Globus pallidus (tissue), 1 donor: ENCODE measurements at places on chromosomes 1 and 21.

- no peak for DNase-seq
Observed at GRCh38 chr1:91490501-91490900, 10.2 kb upstream of the CDC7 start.

DNA sequence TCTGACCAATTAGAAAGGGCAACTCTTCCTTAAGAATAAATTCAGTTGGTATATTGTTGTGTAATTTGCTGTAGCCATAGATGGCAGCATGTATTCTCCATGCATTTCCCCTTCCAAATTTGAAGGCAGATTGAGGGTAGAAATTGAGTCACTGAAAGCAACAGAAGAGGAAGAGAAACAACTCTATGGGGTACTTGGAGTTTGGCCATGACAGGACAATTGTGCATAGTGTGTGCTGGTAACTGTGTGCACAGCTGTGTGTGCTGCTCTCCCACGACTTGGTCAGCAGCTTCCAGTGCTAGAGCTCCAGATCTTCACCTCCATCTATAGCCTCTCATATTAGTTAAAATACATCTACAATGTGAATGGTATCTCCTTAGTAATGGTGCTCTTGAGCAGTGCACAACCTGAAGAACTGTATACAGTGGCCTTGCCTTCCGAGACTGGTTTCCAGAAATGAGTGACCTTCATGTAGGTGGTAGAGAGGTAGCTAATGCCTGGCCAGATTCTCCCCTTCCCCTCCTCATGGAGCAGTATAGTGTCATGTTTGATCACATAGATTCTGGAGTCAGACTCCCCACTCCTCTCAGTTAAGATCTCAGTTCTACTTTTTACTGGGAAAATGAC, 882 bp upstream of the FCAMR start:
- DNase-seq: peak; percentile 26

DNA sequence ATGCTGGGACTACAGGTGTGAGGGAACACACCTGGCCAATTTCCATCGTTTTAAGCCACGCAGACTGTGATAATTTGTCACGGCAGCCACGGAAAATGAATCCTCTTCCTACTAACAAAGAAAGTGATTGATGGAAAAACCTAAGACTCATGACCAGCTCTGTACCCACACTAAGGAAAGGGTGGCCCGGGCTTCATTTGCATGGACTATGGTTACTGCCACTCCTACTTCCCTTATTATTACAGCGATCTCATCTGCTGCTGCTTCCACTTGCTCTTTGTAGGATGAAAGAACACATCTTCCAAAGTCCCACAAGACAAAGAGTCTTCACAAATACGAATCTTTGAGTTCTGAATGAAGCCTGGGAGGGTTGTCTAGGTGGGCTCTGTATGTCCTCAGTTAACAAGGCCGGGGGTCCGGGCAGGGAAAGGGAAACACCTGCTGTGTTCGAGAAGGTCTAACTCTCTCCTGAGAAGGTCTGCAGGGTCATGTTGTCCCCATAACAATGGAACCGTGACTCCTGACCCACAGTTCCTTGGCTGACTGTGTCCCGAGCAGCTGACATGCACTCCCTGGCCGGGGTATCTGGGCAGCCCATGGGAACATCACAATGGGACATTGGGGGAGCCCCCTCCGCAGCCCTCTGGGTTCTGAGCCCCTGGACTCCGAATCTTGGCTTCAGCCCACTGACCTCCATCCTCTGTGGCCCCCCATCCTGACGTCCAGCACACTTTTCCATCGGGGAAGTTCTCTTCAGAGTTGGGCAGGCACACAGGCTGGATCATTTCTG, 13.3 kb upstream of the TFF1 start:
- no peak for DNase-seq

- DNase-seq: no peak
Observed at GRCh38 chr1:14975119-14975518, 178.4 kb upstream of the TMEM51 start.

- no peak for DNase-seq
Observed at GRCh38 chr1:180585994-180586359, 27.2 kb downstream of the OVAAL start.

GRCh38 chr1:166956872-166957271, 18.5 kb downstream of the ILDR2 start:
- DNase-seq: no peak

DNA sequence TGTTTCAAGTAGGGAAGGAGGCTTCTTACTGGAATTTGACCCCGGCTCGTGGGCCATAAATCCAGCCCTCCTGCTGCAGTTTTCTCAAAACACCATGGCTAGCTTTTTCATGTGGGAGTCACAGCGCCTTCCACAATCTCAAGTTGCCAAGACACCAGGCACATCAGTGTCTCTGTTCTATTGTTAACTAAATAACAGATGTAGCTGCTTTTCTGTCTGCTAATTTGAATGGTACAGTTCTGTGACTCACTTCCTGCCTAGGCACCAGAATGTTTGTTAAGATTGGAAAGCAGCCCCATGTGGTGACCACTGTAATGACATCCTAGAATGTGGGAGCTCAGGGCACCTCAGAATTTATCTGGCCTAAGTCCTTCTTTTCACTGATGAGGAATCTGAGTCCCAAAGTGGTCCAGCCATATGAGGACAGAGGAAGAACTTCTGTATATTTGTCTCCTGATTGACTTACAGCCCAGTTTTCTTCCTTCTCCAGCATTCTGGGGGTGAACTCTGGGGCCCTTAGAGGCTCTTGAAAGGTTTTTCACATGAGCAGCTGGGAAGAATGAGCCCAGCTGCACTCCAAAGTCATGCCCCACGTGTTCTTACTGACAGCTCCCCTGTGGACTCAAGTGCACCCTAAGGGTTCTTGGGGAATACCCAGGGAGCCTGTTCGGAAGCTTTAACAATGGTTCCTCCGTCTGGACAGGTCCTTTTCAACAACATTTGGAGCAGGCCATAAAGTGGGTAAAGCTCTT, 27.5 kb downstream of the TRIM45 start:
- DNase-seq: no peak

- no peak for DNase-seq
Observed at GRCh38 chr1:77797991-77798390, 18.5 kb downstream of the MIGA1 start.

DNA sequence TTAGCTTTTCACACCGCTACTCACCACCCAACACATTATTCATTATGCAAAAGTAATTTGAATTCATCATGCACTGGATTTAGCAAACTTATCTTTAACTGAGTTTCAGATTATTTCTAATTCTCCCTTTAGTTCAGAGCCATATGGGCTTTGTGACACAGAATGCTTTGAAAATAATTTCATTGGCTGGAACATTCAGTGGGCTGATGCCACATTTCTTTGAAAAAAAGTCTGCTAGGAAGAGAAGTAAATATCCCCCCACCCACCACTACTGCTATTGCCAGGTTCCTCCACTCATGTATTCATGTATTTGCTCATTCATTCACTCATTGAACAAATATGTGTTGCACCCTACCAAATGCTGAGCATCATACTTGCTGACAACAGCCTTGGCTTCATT, 280.5 kb downstream of the DSCAM start:
- DNase-seq: no peak

DNA sequence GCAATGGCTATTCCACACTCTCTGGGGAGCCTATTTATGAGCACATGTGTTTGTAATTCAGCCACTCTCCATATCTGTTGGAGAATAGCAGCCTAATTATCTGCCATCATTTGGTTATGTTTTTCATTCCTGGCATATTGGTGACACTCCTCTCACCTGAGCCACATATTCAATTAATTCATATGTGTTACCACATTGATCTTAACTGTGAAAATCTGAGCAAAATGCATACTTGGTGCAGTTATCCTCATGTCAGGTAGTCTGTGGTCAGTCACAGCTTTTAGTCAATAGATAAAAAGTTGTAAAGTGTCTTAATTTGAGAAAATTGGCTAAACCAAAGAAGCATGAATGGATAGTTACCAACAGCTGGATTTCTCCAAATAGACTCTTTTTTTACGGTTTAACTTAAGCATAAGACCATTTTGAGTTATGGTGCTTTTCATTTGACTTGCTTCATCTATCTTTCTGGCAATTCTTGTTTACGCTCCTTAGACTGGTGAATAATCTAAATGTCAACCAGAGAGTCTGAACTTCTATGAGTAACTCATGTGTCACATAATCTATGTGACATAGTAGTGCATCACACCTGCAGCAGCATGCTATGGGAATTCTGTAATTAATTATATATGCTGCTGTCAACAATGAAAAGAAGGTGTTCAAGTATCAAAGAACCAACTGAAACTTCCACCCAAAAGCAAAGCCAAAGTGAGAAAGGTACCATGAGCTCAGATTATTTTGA, 187.7 kb upstream of the SGIP1 start:
- DNase-seq: no peak

- DNase-seq: no peak
Observed at GRCh38 chr1:178495741-178496409, 889 bp downstream of the CLEC20A start.

GRCh38 chr1:201149400-201149799, 4.9 kb downstream of the TMEM9 start:
- DNase-seq: no peak

DNA sequence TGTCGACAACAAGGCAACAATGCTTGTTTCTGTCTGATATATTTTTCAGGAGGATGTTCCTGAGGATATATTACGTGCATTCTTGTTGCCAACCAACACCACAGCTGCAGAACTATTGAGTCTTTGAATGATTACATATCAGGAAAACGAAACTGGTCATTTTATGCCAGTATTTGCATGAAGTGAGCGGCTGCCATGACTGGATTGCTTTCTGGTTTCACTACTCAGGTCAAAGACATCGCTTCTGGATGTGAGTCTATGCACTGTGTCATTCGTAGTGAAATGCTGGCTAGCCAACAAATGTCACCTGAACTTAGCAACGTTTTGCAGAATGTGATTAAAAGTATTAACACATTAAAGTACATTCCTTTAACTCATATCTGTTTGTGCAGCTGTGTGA, 35.8 kb upstream of the OLFM3 start:
- no peak for DNase-seq

DNA sequence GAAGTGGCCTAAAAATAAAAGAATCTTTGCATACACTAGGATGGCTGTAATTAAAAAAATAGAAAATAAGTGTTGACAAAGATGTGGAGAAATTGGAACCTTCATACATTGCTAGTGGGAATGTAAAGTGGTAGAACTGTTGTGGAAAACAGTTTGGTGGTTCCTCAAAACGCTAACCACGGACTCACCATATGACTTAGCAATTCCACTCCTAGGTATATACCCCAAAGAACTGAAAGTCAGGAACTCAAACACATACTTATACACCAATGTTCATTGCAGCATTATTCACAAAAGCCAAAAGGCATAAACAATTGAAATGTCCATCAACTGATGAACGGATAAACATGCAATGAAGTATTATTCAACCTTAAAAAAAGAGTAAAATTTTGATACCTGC, 10.8 kb upstream of the HMGCL start:
- DNase-seq: no peak
